ENCODE measurements at places on chromosomes 2 and 18.

DNA sequence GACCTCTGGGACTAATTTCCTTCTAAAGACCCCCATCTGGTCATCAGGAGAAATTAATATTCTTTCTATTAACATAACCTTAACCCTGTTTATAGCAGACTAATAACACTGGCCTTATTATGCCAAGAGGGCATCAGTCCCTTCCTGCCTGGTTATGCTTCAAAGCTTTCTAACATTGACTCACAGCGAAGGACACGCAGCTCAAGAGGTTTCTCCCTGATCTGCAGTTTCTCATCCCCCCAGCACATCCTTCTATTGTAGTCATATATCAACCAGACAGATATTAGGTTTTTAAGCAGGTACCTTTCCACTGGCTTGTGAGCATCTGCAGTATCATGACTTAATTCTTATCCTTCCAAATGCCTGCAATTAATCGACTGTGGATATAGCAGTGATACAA, 100.0 kb upstream of the CXCR4 start:
- no peaks in the 10 kb centered on the region for H3K36me3 ChIP-seq
- no peak for DNase-seq
- peaks cover 3% of the 10 kb centered on the region for H3K27me3 ChIP-seq
- no peak overlapping the region for H3K4me3 ChIP-seq
- H3K27ac ChIP-seq, result no peak overlapping the region

- no peak for DNase-seq
- no peaks in the 10 kb centered on the region for H3K36me3 ChIP-seq
- H3K4me3 ChIP-seq, result no peak overlapping the region
- peaks cover 24% of the 10 kb centered on the region for H3K27me3 ChIP-seq
Observed at GRCh38 chr2:240182476-240182875, 42.0 kb upstream of the OTOS start.

GRCh38 chr2:36464006-36464721, 108.6 kb downstream of the CRIM1 start:
- H3K36me3 ChIP-seq, result peaks cover 13% of the 10 kb centered on the region
- no peak for DNase-seq
- no peak overlapping the region for H3K4me3 ChIP-seq
- no peaks in the 10 kb centered on the region for H3K27me3 ChIP-seq

DNA sequence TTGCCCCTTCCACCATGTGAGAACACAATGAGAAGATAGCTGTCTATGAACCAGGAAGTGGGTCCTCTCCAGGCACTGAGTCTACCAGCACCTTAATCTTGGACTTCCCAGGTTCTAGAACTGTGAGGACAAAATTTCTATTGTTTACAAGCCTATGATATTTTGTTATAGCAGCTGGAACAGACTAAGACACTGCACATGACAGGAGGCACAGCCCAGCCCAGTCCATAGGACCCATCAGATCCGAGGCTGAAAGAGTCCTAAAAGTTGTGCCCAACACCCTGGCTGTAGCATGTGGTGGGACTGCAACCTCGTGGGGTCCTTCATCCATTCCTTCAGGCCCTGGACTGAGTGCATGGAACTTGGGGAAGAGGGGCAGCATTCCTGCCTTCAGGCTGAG, 48.4 kb upstream of the YWHAQ start:
- H3K36me3 ChIP-seq, result no peaks in the 10 kb centered on the region
- no peak overlapping the region for H3K27ac ChIP-seq
- H3K4me3 ChIP-seq, result no peak overlapping the region
- no peak for DNase-seq
- H3K27me3 ChIP-seq, result no peaks in the 10 kb centered on the region

- no peak overlapping the region for H3K4me3 ChIP-seq
- H3K27ac ChIP-seq, result no peak overlapping the region
- H3K4me1 ChIP-seq, result peaks cover 15% of the 10 kb centered on the region
- H3K27me3 ChIP-seq, result no peaks in the 10 kb centered on the region
- no peak for DNase-seq
- H3K36me3 ChIP-seq, result no peaks in the 10 kb centered on the region
Observed at GRCh38 chr18:59605633-59606192, 91.5 kb downstream of the CCBE1 start.

DNA sequence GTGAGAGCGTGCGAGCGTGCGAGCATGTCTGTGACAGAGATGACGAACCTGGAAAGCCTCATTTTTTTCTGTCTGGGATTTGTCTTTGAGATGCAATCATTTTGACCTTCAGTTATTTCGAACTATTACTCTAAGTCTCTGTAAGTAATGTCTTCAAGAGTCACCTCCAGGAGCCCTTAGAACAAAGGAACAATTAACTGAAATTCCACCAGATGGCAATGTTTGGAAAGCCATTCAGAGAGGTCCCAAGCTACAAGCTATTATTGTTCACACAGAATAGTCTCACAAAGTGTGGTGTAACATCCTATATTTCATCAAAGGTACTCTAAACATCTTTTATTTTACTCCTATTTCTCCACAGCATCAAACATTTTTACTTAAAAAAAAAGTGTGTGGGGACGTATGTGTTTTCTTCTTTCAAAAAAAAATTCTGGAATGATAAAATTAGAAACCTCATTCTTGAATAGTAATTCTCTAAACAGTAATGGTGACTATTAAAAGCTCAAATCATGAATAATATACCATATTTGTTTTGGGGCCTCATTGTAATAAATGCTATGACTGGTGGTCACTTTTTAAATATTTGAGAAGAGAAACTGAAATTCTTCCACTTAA, 35.1 kb upstream of the MAPRE2 start:
- no peak overlapping the region for H3K27ac ChIP-seq
- H3K36me3 ChIP-seq, result no peaks in the 10 kb centered on the region
- no peaks in the 10 kb centered on the region for H3K4me1 ChIP-seq
- no peak overlapping the region for H3K4me3 ChIP-seq
- H3K27me3 ChIP-seq, result no peaks in the 10 kb centered on the region

GRCh38 chr2:29336341-29337241, 221.4 kb downstream of the CLIP4 start:
- H3K36me3 ChIP-seq, result no peaks in the 10 kb centered on the region
- no peak overlapping the region for H3K4me3 ChIP-seq
- DNase-seq, result no peak

DNA sequence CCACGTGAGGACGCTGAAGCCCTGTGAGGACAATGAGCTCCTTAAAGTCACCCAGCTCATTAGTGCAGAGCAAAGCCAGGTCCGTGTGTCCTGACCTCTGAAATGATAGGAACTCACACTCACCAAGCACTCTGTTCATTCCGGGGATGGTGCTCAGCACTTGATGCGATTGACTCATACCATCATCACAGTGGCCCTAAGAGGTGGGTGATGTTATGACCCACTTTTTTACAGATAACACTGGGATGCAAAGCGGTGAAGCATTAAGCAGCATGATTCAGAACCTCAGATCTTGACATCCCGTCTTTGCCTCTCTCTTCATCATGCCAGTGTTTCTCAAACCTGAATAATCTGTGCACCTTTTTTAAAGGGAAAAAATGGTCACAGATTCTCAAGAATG, 234.8 kb downstream of the ALPK2 start:
- H3K4me1 ChIP-seq, result no peaks in the 10 kb centered on the region
- no peak overlapping the region for H3K4me3 ChIP-seq
- H3K27ac ChIP-seq, result no peak overlapping the region
- H3K36me3 ChIP-seq, result peaks cover 42% of the 10 kb centered on the region
- no peak for DNase-seq
- H3K27me3 ChIP-seq, result no peaks in the 10 kb centered on the region

- H3K36me3 ChIP-seq, result no peaks in the 10 kb centered on the region
- no peaks in the 10 kb centered on the region for H3K4me1 ChIP-seq
- no peak for DNase-seq
- H3K4me3 ChIP-seq, result no peak overlapping the region
- no peak overlapping the region for H3K27ac ChIP-seq
Observed at GRCh38 chr2:202196727-202197126, 41.7 kb downstream of the SUMO1 start.

- peaks cover 35% of the 10 kb centered on the region for H3K4me1 ChIP-seq
- H3K36me3 ChIP-seq, result no peaks in the 10 kb centered on the region
- no peaks in the 10 kb centered on the region for H3K27me3 ChIP-seq
- peak overlapping the region; percentile 61 for H3K27ac ChIP-seq
Observed at GRCh38 chr18:63192885-63193349, 126.7 kb downstream of the BCL2 start.

DNA sequence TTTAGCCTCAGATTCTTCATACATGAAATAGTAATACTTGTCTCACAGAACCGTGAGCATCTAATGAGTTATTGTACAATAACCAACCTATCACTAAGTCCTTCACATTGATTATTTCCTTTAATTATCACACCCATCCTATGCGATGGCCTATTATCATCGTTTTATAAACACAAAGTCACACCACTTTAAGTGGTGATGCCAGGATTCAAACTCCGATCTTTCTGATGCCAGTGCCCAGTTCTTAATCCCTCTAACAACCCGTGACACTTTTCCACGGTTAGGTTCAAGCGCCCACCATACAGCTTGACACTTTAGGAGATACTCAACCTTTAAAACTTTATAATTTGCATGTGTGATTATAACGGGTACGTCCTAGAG, 523 bp upstream of the ALMS1 start:
- H3K27me3 ChIP-seq, result no peaks in the 10 kb centered on the region
- no peaks in the 10 kb centered on the region for H3K4me1 ChIP-seq
- no peak for DNase-seq
- H3K4me3 ChIP-seq, result peak overlapping the region; percentile 71
- no peaks in the 10 kb centered on the region for H3K36me3 ChIP-seq
- peak overlapping the region; percentile 93 for H3K27ac ChIP-seq

DNA sequence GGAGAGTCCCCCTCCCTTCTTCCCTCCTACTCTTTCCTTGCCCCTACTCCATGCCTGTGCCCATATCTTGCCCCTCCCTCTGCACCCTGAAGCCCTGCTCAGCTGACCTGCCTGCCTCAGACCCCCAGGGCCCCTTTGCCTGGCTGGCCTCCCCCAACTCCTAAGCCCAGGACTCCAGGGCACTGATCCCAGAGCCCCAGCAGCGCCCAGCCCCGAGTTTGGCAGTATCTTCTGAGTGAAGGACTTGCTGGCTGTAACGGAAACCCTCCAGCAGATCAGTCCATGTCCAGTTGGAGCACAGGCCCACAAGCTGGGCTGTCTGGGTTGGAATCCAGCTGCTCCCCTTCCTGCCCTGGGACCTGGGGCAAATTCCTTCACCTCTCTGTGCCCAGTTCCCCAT, 46.0 kb downstream of the MCFD2 start:
- H3K27me3 ChIP-seq, result no peaks in the 10 kb centered on the region
- no peak overlapping the region for H3K4me3 ChIP-seq
- no peaks in the 10 kb centered on the region for H3K36me3 ChIP-seq
- H3K27ac ChIP-seq, result no peak overlapping the region

DNA sequence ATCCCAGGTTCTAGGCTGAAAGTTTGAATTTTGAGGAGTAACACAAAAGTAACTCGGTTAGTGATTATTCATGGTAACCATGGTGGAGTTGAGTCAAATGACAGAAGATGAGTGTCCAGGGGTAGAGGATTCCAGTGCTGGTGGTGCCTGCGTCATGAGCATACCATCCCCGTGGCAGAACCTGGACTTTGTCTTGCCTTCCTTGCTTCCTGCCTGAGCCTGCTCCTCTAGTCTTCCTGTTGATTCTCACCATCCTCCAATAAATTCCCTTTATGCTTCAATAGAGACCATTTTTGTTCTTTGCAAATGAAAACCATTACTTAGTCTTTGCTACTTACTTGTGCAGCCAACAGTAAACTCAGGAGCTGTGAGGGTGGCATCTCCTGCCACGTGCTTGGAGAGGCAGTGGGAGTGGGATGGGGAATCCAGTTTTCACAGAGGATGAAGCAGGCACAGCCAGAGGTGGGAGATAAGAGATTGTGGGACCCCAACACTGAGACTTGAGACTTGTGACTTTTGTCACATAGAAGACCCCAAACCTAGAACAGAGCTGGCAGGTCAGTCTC, 4.1 kb upstream of the YES1 start:
- H3K27me3 ChIP-seq, result no peaks in the 10 kb centered on the region
- no peaks in the 10 kb centered on the region for H3K36me3 ChIP-seq
- no peak overlapping the region for H3K4me3 ChIP-seq
- no peak for DNase-seq
- no peaks in the 10 kb centered on the region for H3K4me1 ChIP-seq
- no peak overlapping the region for H3K27ac ChIP-seq

GRCh38 chr2:26162963-26163362, 9.9 kb upstream of the GAREM2 start:
- H3K36me3 ChIP-seq, result no peaks in the 10 kb centered on the region
- H3K27me3 ChIP-seq, result no peaks in the 10 kb centered on the region
- no peaks in the 10 kb centered on the region for H3K4me1 ChIP-seq
- no peak overlapping the region for H3K4me3 ChIP-seq

DNA sequence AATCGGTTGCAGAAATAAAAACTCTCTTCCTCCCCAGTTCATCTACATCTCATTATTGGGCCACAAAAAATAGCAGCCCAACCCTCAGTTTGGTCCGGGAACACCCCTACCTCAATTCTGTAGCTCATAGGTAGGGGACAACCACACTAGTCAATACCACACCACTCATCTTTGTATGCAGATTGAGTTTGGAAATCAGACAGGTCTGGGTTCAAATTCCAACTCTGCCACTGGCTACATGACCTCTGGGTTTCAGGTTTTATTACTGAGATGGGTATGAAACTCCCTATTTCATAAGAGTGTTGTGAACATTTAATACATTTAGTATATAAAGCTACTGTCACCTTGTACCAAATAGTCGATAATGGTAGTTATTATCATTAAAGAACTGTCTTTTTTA, 2.2 kb upstream of the SUCLG1 start:
- no peak for DNase-seq
- H3K36me3 ChIP-seq, result no peaks in the 10 kb centered on the region
- H3K4me1 ChIP-seq, result peaks cover 29% of the 10 kb centered on the region
- H3K27me3 ChIP-seq, result no peaks in the 10 kb centered on the region
- H3K27ac ChIP-seq, result no peak overlapping the region

GRCh38 chr2:20135631-20136050, 84.2 kb upstream of the LAPTM4A start:
- no peak overlapping the region for H3K27ac ChIP-seq
- H3K36me3 ChIP-seq, result no peaks in the 10 kb centered on the region
- DNase-seq, result peak; percentile 36
- H3K4me3 ChIP-seq, result no peak overlapping the region

DNA sequence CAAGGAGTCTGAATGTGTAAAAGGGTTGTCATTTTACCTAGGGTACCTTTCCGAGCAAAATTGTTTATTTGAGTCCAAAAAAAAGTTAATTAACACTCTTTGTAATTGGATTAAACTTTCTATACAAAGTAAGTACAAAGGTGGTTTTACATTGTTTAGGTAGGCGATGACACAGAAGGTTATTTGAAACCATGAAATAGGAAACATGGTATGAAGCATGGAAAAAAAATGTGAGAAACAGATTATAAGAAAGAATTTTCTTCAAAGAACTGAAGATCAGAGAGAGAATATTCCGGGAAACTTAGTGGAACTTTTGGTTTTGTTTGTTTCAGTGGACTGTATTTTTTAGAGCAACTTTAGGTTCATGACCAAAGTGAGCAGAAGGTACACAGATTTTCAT, 32.7 kb downstream of the CARF start:
- H3K4me3 ChIP-seq, result no peak overlapping the region
- H3K36me3 ChIP-seq, result no peaks in the 10 kb centered on the region
- no peaks in the 10 kb centered on the region for H3K27me3 ChIP-seq
- no peaks in the 10 kb centered on the region for H3K4me1 ChIP-seq
- no peak overlapping the region for H3K27ac ChIP-seq

DNA sequence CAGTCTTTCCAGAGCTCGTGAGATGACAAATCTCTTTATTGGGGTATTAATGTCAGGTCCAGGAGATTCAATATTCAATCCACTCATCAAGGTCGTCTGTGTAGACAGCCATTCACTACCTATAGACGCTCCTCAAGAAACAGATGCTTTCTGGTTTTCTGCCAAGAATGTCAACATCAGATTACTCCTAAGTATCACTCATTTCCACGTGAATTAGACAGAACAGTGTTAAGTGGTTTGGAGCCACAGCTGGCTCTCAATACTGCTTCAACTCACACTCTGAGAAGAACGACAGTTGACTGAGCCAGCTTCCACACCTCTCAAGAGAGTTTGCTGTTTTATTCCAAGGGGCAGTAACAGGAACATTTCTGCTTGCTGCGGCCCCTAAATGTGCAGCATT, 113.5 kb upstream of the NEDD4L start:
- no peak overlapping the region for H3K27ac ChIP-seq
- H3K4me3 ChIP-seq, result no peak overlapping the region

Measured in heart left ventricle (tissue), 16 donors.